ENCODE measurements at places on chromosomes 2 and 18.
A peak's percentile ranks its signal among the peaks of the same experiment; 100 is the strongest.

DNA sequence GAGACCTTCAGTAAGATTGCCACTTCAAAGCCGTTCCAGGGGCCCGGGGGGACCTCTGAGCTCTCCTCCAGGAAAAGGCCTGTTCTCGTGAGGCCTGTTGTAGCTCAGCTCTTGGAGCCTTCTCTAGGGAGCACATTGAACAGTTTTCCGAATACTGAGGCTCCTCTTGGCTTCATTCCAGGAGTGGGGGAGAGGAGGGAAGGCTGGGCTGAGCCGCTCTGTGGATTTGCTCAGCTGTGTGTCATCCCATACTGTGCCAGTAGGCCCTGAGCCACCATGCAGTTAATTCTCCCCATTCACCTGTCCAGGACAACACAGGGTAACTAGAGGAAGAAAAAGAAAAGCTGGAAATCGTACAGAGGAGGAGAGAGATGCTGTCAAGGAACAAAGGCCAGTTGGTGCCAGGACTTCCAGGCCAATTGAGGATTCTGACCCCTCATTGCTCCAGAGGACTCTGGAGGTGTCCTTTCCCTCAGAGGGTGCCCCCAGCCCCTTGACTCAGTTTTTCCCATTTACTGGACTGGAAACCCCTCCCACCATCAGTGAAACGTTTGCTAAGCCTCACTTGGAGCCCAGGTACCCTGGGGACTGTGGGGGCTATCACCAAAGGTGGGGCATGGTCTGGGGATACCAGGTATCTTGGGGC is 41.4 kb downstream of the HS1BP3 start:
- H3K4me1 ChIP-seq: peaks cover 16% of the 10 kb centered on the region
- no peak overlapping the region for H3K27ac ChIP-seq
- DNase-seq: no peak
- peaks cover 3% of the 10 kb centered on the region for H3K36me3 ChIP-seq

DNA sequence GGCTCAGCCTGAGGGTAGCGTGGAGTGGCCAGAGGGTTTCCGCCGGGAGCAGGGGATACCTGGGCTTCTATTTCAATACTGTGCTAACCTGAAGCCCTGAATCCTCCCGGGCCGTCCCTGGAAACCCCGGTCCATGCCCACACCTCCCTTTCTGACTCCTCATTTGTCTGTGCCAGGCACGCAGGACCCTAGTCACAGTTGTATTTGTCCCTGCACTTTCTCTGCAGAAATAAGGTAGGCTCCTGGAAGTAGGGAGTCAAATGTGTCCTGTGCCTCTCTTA is 418.8 kb upstream of the HS6ST1 start:
- H3K4me1 ChIP-seq: peaks cover 13% of the 10 kb centered on the region
- H3K36me3 ChIP-seq: no peaks in the 10 kb centered on the region
- H3K27me3 ChIP-seq: peaks cover 3% of the 10 kb centered on the region
- no peak for DNase-seq
- no peak overlapping the region for H3K27ac ChIP-seq

DNA sequence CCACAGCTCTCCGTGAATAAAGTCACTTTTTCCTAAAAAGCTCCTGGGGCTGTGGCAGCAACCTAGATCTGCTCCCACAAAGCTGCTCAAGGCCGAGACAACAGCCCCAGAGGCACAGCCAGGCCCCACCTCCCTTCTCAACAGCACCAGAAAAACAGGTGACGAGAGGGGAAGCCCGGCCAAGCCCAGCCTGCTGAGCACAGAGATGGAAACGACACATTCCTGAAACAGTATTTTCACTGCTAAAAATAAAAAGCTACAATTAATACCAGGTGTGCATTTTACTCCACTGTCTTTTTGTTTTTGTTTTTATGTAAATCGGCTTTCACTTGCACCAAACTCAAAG is 199.3 kb downstream of the HDAC4 start:
- peaks cover 14% of the 10 kb centered on the region for H3K4me1 ChIP-seq
- no peak overlapping the region for H3K4me3 ChIP-seq
- H3K27ac ChIP-seq: no peak overlapping the region
- no peak for DNase-seq
- H3K36me3 ChIP-seq: peaks cover 8% of the 10 kb centered on the region
- peaks cover 3% of the 10 kb centered on the region for H3K27me3 ChIP-seq

- no peaks in the 10 kb centered on the region for H3K36me3 ChIP-seq
- H3K4me1 ChIP-seq: peaks cover 7% of the 10 kb centered on the region
- peaks cover 2% of the 10 kb centered on the region for H3K27me3 ChIP-seq
These were observed 206.1 kb upstream of the HDAC4 start for GRCh38 chr2:239606741-239607516.

DNA sequence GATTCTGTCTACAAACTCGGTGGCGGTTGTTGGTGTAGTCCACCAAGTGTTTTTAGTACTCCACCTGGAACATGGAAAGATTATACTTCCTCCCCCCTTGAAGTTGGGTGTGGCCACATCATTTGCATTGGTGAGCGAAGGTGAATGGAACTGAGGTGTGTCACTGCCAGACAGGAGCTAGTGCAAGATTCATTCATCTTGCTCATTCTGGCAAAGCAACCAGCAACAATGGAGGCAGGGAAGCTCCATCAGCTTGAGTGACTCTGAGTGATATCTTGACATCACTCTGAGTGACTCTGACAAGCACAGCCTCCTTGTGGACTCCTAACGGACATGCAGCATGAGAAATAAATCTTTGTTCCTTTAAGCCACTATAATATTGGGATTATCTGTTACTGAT is 54.7 kb upstream of the SLC1A4 start:
- no peaks in the 10 kb centered on the region for H3K27me3 ChIP-seq
- H3K36me3 ChIP-seq: no peaks in the 10 kb centered on the region
- H3K4me3 ChIP-seq: no peak overlapping the region
- H3K4me1 ChIP-seq: peaks cover 7% of the 10 kb centered on the region
- no peak overlapping the region for H3K27ac ChIP-seq

DNA sequence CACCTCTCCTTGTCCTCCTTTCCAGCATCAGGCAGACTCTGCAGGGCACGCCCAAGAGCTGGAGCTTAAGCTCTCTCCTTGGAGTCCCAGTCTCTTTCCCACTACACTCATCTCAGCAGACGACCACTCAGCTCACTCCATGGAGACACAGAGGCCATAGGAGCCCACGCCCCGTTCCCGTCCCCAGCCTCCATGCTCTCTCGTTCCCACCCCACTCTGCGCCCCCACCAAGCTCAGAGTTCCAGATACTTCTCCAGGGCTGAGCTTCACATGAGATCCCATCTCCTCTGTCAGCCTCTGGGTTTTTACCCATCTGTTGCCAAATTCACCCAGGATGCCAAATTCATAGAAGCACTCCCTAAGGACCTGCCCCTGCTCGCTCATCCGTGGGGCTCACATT is 87.3 kb downstream of the MALT1 start:
- peaks cover 7% of the 10 kb centered on the region for H3K27me3 ChIP-seq
- no peak overlapping the region for H3K27ac ChIP-seq
- H3K36me3 ChIP-seq: no peaks in the 10 kb centered on the region
- no peak overlapping the region for H3K4me3 ChIP-seq
- DNase-seq: no peak
- H3K4me1 ChIP-seq: no peaks in the 10 kb centered on the region

DNA sequence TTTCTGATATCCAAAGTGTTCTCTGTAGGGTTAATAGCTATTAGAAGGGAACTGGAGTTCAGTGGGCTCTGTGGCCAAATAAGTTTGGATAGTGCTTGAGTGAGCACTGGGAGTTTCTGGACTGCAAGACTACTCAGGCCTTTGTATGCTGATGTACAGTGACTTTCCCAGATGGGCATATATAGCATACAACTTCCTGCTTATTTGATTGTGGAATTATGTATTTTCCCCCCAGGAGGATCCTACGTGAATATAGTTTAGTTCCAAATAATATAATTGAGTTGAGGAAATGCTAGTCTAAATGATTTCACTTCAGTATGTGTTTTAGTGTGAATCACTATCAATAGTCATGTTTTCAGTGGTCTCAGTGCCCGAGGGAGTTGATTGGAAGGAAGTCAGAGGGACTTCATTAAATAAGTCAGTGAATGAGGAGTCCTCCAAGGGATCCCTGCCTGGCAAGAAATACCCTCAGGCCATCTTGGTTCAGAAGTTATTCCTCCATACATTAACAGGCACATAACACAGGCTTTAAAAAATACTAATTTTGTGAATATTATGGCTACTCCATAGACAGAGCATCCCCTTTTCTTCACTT is 251.4 kb downstream of the PRKCE start:
- no peak overlapping the region for H3K27ac ChIP-seq
- no peaks in the 10 kb centered on the region for H3K36me3 ChIP-seq
- peaks cover 3% of the 10 kb centered on the region for H3K27me3 ChIP-seq
- H3K4me3 ChIP-seq: no peak overlapping the region
- H3K4me1 ChIP-seq: no peaks in the 10 kb centered on the region
- no peak for DNase-seq

DNA sequence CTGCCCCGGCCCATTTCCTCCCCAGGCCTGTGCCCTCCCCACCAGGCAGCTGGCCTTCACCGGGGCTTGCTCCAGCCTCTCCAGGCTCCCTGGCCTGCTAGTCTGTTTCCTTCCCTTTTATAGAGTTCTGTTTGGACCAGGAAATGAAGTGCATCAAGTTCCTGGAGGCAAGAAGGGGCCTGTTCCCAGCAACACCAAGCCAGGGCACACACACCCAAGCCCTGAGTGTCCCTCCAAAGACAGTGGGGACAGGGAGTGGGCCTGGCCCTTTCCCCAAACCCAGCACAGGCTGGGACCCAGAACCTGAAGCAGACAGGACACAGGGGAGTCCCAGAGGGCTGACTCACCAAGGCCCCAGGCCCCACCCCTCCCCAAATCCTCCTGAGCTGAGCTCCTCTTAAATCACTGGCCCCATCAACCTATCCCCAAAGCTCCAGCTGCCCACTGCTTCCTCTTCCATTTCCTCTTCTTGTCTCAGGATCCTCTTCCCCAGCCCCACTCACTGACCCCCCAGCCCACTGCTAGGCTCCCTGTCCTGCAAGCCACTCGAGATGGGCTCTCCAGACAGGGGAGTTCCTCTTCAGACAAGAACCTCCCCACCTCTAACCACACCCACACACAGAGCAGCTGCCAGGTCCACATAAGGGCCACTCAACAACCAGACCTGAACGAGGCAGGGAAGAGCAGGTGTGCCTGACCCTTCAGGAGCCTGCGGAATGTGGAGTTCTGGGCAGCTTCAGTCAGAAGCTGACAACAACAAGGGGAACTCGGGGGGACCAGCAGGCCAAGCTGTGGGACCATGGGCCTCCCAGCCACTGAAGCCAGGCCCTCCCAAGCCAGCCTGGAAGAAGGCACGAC is 74.2 kb downstream of the TNS1 start:
- H3K27ac ChIP-seq: peak overlapping the region; percentile 86
- DNase-seq: no peak
- peaks cover 44% of the 10 kb centered on the region for H3K4me1 ChIP-seq
- H3K4me3 ChIP-seq: no peak overlapping the region
- peaks cover 9% of the 10 kb centered on the region for H3K36me3 ChIP-seq

DNA sequence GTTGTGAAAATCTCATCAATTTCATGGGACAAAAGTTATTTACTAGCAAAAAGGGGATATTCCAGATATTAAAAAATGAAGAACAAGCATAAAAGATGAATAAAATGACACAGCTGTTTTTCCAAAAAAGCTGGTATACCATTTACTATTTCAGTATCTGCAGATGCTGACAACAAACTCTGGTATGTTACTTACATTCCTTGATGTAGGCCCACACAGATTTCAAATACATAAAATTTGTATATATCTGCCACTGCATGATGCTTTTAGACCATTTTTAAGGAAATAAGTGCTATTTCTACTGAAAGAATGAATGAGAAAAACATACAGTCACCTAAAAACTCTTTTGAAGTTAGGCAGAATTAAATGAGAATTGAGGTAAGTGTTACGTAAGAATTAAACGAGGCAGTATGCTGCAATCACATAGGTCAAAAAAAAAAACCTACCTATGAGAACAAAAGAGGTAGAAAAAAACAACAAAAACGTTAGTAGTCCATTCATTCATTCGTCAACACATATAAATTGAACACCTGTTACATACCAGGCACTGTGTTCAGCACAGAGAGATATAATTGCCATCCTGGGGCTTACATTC is 32.5 kb downstream of the ARL5A start:
- no peaks in the 10 kb centered on the region for H3K36me3 ChIP-seq
- no peaks in the 10 kb centered on the region for H3K27me3 ChIP-seq
- H3K27ac ChIP-seq: no peak overlapping the region
- H3K4me3 ChIP-seq: no peak overlapping the region
- no peak for DNase-seq

- H3K4me1 ChIP-seq: no peaks in the 10 kb centered on the region
- H3K36me3 ChIP-seq: no peaks in the 10 kb centered on the region
- DNase-seq: no peak
- H3K27ac ChIP-seq: no peak overlapping the region
These were observed 62.2 kb downstream of the ALPK2 start for GRCh38 chr18:58566556-58567292.

- H3K4me3 ChIP-seq: no peak overlapping the region
- no peak for DNase-seq
- H3K36me3 ChIP-seq: no peaks in the 10 kb centered on the region
- H3K27ac ChIP-seq: no peak overlapping the region
These were observed 316.4 kb downstream of the MYCN start for GRCh38 chr2:16256601-16257321.

- no peaks in the 10 kb centered on the region for H3K27me3 ChIP-seq
- H3K4me3 ChIP-seq: no peak overlapping the region
- H3K36me3 ChIP-seq: peaks cover 53% of the 10 kb centered on the region
- H3K4me1 ChIP-seq: peaks cover 22% of the 10 kb centered on the region
- no peak overlapping the region for H3K27ac ChIP-seq
These were observed 94.1 kb downstream of the AAK1 start for GRCh38 chr2:69549421-69549820.

- peaks cover 31% of the 10 kb centered on the region for H3K36me3 ChIP-seq
- no peak for DNase-seq
- H3K4me3 ChIP-seq: no peak overlapping the region
- H3K4me1 ChIP-seq: peaks cover 59% of the 10 kb centered on the region
These were observed 13.3 kb downstream of the UBE2F start for GRCh38 chr2:237980087-237980486.

Measured in endothelial cell (in vitro differentiated cells).